ENCODE measurements at places on chromosomes 13 and 19.
A peak's percentile ranks its signal among the peaks of the same experiment; 100 is the strongest.

- no peak for DNase-seq
Measured at GRCh38 chr13:109989155-109989554, 202.8 kb upstream of the IRS2 start.

DNA sequence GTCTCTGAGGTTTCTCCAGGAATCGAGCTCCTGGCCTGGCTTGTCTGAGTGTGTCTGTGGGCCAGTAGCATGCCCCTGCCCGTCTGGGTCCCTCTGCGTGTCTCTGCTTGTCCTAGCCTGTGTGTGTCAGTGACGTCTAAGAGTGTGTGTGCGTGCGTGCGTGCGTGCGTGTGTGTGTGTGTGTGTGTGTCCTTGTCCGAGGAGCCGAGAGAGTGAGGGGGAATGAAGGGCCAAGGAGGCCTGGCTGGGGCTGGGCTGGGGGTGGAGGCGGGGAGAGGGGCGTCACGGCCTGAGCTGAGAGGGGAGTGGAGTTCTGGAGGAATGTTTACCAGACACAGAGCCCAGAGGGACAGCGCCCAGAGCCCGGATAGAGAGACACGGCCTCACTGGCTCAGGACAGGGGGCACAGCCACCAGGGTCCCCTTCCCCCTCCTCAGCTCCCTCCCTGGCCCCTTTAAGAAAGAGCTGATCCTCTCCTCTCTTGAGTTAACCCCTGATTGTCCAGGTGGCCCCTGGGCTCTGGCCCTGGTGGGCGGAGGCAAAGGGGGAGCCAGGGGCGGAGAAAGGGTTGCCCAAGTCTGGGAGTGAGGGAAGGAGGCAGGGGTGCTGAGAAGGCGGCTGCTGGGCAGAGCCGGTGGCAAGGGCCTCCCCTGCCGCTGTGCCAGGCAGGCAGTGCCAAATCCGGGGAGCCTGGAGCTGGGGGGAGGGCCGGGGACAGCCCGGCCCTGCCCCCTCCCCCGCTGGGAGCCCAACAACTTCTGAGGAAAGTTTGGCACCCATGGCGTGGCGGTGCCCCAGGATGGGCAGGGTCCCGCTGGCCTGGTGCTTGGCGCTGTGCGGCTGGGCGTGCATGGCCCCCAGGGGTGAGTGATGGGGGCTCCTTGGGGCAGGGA, at the start of gene AXL:
TSS of gene AXL (plus strand) at position 609 of the 893 bp plus-strand sequence. CDS start at position 779, 170 bp downstream.
- DNase-seq: no peak

DNA sequence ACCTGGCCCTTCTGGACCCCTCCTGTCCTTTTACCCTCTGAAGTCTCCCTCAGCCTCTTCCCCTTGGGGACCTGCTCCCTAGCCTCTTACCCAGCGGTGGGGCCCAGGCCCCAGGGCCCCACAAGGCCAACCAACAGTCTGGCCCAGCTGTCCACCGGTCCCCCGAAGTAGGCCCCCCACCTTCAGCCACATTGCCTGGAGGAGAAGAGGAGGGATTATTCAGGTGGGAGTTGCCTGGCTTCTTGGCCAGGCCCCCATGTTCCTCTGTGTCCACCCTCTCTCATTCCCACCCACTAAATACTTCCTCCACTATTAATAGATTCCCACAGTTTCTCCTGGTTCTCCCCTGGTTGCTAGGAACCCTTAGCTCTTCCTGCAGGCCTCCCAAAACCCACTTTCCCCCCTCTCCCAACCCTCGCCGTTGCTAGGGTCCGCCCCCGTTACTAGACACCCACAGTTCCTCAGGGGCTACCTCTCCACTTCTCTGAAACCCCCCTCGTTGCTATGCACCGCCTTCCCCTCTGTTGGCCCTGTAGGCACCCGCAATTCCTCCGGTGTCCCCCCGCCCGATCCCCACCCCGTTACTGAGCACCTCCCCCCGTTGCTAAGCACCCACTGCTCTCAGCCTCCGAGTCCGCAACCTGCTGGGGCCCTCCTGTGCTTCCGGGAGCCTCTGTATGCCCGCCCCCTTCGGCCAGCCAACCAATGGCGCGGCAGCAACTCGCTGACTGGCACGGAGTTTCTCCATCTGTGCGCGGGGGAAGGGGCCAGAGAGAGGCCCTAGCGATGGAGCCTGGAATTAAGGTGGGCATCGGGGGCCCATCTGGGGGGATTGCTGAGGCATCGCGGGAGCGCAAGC, 2.0 kb downstream of the COQ8B start:
- peak; percentile 64 for DNase-seq

DNA sequence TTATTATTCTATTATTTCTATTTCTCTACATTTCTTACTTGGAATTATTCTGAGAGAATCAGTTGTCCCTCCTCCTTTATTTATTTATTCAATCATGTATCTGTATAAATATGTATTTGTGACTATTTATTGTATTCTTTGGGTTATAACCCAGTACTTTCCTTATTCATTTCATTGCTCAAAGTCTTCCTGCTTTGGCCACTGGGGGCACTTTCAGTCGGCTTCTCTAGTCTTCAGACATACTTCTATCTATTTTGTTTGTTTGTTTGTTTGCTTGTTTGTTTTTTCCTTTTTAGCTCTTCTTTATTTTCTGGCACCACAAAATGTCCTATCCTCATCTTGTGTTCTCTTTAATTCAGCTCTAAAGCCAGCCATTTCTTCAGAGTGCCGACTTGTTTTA, 260.4 kb downstream of the NALCN start:
- DNase-seq: no peak

- no peak for DNase-seq
Measured at GRCh38 chr13:24716011-24716410, 35.8 kb downstream of the ATP12A start.

GRCh38 chr19:21022996-21023395, 2.5 kb downstream of the ZNF430 start:
- peak; percentile 53 for DNase-seq

DNA sequence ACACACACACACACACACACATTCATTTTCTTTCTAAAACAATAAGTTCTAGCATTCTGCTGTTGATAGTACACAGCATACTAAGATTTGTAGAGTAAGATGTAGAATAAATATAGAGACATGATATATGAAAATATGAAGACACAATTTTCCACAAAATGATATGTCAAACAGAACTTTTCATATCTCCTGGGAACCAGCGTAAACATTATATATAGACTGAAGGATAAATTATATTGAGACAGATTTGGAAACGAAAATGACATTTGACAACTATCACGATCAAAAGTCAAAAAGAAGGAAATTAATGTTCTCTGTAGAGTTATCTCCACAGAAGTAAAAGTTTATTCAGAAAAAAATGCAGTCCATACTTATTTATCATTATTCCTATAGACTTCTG, 1605.7 kb upstream of the SLC10A2 start:
- DNase-seq: no peak

GRCh38 chr13:78836238-78836784, 177.4 kb upstream of the OBI1 start:
- no peak for DNase-seq

- peak; percentile 70 for DNase-seq
Measured at GRCh38 chr19:8158411-8159074, 9.2 kb upstream of the FBN3 start.

DNA sequence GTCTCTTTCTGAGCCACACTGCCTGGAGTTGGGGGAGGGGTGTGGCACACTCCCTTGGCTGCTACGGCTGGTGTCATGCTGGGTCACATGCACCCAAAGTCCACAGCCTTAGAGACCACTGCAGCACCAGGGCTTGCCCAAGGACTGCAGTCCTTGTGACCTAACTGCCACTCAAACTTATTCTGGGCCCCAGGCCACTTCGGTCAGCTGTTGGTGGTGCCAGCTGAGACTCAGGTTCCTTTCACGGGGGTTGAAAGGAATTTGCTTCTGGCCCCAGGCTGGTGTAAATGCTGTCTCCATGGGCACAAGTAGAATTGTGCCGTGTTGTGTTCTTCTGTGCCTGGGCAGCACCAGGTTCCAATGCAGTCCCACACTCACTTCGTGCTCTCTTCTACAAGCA, 9.5 kb upstream of the VN1R1 start:
- no peak for DNase-seq

- no peak for DNase-seq
Measured at GRCh38 chr13:91946498-91947070, 548.2 kb downstream of the GPC5 start.

Data from GM12864 (cell line).